ENCODE measurements at places on chromosomes 3 and 15. TPM values are rescaled to one million over a fixed set of nuclear protein-coding genes. Genes with fewer than 3 reads are reported as not detected.

- H3K4me1 ChIP-seq = no peaks in the 10 kb centered on the region
- no peaks in the 10 kb centered on the region for H3K36me3 ChIP-seq
- peaks cover 1% of the 10 kb centered on the region for H3K27me3 ChIP-seq
- no peak overlapping the region for H3K4me3 ChIP-seq
- H3K27ac ChIP-seq = no peak overlapping the region
Measured at GRCh38 chr3:192336286-192336685, 391.1 kb downstream of the FGF12 start.

GRCh38 chr15:67907184-67907723 is 67.4 kb upstream of the RNU6-1 start:
- peaks cover 2% of the 10 kb centered on the region for H3K27me3 ChIP-seq
- DNase-seq = no peak
- H3K4me3 ChIP-seq = no peak overlapping the region
- H3K27ac ChIP-seq = no peak overlapping the region
- H3K4me1 ChIP-seq = no peaks in the 10 kb centered on the region

GRCh38 chr3:68059628-68060152 is 405.3 kb upstream of the SUCLG2 start:
- peaks cover 2% of the 10 kb centered on the region for H3K27me3 ChIP-seq
- H3K4me1 ChIP-seq = no peaks in the 10 kb centered on the region
- H3K4me3 ChIP-seq = no peak overlapping the region

FAM131A gene
- 11.5 TPM for total RNA-seq

IMPG2 gene
- total RNA-seq = 0.05 TPM

All from HFFc6 (cell line).